ENCODE measurements at places on chromosomes 6 and 20.
A peak's percentile ranks its signal among the peaks of the same experiment; 100 is the strongest.

- DNase-seq = no peak
Observed at GRCh38 chr6:14912226-14912625, 333.6 kb upstream of the JARID2 start.

DNA sequence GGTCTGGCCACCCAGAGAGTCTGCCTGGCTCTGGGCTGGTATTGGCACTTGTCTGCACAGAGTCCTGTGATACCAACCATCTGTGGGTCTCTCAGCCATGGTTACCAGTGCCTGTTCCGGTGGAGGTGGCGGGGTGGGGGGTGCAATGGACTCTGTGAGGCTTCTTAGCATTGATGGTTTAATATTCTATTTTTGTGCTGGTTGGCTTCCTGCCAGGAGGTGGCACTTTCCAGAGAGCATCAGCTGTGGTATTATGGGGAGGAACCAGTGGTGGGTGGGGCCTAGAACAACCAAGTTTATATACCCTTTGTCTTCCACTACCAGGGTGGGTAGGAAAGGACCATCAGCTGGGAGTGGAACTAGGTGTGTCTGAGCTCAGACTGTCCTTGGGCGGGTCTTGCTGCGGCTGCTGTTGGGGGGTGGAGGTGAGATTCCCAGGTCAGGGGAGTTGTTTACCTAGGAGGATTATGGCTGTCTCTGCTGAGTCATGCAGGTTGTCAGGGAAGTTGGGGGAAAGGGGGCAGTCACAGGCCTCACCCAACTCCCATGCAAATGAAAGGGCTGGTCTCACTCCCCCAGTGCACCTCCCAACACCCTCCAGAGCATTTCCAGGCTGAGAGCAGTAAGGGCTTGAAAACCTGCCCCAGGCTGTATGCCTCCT is 117.5 kb downstream of the FLRT3 start:
- DNase-seq = no peak

- no peak for DNase-seq
Observed at GRCh38 chr6:167113047-167113754, 9.7 kb upstream of the CCR6 start.

DNA sequence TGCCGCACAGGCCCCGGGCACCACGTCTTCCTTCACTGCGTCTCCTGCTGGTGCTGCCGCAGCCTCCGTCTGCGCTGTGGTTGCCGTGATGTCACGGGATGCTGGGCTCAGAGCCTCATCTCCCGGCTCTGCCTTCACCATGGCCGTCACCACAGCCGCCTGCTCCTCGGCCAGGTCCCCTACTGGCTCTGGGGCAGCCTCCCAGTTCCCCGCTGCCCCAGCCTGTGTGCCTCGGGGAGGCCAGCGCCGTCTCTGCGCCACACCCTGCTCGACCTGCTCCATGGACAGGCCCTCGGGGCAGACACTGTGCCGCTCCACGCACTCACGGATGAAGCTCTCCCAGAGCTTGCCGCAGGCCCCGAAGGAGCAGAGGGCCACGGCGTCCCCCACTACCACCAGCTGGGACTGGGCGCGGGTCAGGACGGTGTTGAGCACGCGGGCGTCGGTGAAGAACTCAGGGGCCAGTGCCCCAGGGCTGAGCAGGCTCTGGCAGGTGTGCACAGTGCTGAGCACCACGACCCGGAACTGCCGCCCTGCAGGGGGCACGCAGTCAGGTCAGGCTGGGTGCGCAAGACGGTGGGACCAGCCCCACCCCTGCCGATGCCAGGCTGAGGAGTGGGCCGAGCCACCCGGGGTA is 8.2 kb downstream of the HELZ2 start:
- no peak for DNase-seq

DNA sequence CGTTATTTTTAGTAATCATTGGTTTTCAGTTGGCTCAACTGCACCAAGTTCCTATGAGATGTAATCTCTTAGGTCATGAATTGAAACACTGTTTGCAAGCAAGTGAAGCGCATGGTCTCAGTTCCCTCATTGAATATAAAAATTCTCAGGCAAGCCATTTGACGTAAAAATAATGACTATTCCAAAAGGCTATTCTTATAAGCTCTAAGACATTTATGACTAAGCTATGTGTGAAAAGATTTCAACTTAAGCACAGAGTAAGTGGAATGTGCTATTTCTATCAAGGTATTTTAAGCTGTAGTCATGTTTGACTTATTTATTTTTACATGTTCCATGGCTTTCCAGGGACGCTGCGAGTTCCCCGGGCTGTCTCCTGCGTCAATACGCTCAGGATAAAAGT is 248.5 kb downstream of the THBS2 start:
- no peak for DNase-seq

DNA sequence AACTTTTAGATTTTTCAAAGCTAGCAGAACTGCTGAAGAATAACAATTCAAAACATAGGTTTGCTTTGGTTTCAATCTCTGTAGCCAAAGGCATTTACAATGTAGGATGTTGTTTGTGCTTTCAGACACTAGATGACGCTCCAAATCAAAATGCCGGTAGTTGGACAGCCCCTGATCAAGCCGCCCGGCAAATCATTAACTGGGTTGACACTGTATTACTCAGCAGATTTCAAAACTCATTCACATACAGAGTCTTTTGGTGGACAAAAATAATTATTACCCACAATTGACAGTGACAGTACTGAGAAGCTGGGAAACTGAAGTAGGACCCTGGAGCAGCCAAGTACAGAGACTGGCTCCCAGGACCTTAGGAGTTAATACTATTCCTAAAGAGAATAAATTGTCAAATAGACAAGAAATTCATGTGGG is 21.3 kb upstream of the HFE start:
- DNase-seq = peak; percentile 57

DNA sequence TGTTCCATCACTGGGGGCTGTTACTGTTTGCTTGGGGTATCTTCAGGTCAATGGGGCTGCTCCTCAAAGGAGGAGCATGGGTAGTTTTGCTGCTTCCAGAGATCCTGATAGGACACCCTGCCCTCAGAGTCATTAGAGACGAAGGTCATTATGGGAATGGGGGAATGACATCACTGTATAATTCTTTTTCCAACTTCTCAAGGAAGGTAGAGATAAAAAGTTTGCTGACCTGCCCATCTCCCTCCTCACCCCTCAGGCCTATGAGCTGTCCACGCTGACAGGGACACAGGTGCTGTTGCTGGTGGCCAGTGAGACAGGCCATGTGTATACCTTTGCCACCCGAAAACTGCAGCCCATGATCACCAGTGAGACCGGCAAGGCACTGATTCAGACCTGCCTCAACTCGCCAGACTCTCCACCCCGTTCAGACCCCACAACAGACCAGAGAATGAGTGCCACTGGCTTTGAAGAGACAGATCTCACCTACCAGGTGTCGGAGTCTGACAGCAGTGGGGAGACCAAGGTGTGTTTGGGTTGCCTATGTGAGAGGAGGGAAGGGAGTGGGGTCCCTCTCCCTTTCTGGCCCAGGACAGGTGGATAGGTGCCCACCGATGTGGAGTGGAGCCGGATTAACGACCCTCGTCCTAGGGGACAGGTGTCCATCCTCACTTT is 2.7 kb downstream of the SRF start:
- DNase-seq = no peak

DNA sequence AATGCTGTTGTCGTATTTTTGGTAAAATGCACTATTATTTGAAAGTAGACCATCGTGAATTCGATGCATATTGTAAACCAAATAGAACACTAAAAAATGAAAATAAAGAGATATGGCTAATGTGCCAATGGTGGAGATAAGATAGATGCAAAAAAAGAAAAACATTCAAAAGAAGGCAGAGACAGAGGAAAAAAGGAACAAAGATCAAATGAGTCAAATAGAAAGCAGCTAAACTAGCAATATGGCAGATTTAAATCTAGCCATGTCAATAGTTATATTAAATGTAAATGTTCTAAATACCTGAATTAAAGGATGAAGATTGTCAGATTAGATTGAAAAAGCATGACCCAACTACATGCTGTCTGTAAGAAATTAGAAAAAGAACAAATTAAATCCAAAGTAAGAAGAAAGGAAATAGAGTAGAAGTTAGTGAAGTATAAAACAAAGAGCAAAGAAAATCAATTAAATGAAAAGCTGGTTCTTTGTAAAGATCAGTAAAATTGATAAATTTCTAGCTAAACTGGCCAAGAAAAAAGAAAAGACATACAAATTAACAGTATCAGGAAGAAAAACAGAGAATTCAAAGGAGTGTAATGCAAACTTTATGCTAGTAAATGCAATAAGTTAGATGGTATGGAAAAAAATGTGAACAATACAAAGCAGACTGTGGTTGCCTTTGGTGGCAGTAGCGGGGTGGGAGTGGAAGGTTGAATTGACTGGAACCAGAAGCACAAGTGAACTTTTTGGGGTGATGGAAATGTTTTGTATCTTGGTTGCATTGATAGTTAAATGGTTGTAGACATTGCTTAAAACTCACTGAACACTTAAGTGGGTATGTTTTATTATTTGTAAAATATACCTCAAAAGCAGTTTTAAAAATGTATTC is 44.8 kb downstream of the PTPN1 start:
- DNase-seq = no peak

- DNase-seq = no peak
Observed at GRCh38 chr6:100678027-100678426, 203.1 kb downstream of the ASCC3 start.

DNA sequence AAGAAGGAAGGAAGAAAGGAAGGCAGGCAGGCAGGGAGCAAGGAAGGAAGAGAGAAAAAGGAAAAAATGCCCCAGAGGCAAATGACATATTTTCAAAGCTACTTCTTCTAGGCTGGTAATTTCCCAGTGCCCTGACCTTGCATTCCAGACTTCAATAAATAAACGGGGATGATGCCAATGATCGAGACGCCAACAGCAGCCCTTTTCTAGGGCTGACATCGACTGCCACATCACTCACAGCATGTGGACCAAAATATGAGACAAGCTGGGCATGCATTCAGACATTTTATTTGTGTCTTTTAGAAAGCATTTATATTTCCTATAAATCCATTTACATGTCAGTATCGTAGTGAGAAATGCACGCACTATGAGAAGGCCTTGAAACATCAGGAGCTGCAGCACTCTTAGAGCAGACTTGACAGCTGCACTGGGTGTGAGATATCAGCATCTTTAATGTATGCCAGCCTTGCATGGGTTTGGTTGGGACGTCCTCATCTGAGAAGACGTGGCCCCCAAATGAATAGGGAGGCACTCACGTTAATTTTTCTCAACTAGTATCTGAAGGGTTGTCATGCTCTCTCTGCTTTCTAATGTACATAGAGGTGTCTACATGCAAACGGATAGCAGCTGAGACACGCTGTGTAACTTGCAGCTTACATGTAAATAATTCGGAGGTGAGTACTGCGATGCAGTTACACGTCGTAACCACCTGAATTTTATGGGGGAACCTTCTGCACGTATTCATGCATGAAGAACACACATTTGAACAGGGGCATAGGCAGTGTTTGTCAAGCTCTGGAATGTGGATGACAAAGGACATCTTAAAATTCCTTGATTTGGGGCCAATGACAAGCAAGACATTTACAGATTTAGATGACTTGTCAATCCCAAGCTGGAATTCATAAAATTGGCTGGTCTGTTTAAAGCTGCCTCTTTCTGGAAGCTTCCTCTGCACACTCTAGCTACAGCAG is 149.1 kb upstream of the AGPAT4 start:
- no peak for DNase-seq

DNA sequence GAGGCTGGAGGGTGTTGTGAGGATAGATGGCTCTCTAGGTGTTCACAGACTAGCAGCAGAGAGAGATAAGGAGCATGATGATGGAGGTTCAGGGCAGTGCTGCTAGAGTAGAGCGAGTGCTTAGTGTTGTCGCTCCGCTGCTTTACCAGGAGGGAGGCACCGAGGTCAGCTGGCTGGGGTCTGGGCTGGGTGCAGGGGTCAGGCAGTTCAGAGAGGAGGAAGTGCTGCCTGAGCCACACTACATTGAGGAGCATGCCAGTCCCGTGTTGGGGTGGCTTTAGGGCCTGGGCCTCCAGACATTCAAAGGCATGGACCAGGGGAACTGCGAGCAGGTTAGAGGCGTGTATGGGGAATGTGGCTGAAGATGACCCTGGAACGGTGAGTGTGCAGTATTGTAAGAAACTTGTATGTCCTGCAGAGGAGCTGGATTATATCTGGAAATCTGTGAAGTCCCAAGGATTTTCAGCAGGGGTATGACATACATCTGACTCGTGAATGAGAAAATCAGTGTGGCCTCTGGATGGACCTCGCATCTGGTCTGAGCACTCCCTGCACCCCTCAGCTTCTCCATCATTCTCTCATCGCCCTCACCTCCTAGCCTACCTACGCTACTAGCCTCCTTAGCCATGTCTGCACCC is 66.9 kb downstream of the IGF2R start:
- DNase-seq = no peak

- DNase-seq = no peak
Observed at GRCh38 chr6:21610341-21610740, 16.8 kb downstream of the SOX4 start.

DNA sequence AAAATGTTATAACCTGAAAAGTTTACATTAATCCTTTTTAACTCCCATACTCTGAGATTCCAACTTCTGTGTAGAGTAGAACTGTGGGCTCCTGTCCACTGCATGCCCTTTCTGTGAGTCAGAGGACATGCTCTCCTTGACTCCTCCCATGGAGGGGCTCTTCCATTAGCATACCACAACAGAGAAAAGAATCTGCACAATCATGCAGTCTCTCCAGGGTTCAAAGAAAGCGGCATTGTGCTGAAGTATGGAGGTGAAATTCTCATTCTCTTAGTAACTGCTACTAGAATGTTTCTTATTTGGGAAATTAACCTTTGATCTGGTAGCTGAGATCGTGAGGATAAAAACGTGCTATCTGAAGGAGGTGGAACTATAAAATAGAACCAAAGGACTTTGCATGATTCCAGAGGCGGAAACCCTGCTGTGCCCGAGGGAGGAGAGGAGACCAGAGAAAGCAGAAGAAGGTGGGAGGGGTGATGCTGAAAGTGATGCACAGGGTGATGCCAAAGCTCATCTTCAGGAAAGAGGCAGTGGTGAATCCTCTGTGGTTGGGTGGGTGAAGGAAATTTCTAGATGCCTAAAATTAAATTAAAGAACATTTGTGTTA is 202.2 kb upstream of the PCSK2 start:
- no peak for DNase-seq

DNA sequence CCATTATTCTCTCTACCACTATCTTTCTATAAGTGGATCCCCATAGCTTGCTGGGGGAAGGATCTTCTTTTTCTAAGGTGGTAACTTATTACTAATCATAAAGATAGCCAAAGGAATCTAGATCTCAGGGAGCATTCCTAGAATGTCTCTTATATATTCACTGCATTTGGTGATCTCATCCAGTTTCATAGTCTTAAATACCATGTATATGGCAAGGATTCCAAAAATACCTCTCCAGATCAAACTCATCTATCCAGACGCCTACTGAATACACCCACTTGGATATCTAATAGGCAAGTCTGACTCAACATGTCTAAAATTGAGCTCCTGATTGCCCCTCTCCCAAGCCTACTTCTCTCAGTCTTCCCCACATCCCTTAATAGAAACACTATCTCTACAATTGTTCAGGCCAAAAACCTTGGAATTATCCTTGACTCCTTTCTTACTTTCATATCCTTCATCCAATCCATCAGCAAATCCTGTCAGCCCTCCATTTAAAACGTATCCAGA is 264.4 kb downstream of the HACE1 start:
- no peak for DNase-seq

- DNase-seq = no peak
Observed at GRCh38 chr6:32387589-32388340, 16.1 kb upstream of the TSBP1 start.

- DNase-seq = no peak
Observed at GRCh38 chr20:51560550-51561307, 18.2 kb upstream of the NFATC2 start.
